NCI-H1930 (cell line): ENCODE measurements at places on chromosomes 2 and 18.

DNA sequence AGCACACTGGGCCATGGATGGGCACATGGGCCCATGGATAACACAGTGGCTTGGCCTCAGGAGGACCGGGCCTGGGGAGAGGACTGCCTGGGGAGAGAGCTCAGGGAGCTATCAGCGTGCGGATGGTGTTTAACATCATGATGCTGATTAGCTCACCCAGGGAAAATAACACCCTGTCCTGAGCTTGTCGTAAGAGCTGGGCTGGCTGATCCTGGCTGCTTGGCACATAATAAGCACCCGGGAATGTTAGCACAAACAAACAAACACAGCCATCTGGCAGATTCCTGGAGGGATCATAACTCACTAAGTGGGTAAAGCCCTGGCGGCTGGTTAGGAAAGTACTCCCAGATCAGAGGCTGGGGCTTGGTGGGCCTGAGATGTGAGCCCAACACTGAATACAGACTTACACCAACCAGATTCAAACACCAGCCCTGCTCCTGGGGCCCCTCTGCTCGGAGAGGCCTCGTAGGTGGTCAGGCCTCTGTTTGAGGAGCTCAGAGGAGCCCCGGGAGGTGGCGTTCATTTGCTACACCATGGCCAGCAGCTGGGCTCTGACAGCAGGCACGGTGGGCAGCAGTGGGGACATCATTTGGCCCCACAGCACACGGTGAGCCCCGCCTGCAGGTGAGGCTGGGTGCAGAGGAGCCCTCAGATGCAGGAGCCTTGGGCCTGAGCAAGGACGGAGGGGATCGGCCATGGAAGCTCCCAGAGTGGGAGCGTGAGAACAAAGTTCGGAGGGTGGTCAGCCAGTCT is 193.4 kb upstream of the HDAC4 start:
- no peak for DNase-seq

- DNase-seq, result no peak
These were observed 260.4 kb downstream of the SLC4A3 start for GRCh38 chr2:219887870-219888269.

- no peak for DNase-seq
These were observed 91.6 kb upstream of the SMAD2 start for GRCh38 chr18:48022021-48022420.

- DNase-seq, result no peak
These were observed 19.7 kb upstream of the CCDC141 start for GRCh38 chr2:179069685-179070084.

DNA sequence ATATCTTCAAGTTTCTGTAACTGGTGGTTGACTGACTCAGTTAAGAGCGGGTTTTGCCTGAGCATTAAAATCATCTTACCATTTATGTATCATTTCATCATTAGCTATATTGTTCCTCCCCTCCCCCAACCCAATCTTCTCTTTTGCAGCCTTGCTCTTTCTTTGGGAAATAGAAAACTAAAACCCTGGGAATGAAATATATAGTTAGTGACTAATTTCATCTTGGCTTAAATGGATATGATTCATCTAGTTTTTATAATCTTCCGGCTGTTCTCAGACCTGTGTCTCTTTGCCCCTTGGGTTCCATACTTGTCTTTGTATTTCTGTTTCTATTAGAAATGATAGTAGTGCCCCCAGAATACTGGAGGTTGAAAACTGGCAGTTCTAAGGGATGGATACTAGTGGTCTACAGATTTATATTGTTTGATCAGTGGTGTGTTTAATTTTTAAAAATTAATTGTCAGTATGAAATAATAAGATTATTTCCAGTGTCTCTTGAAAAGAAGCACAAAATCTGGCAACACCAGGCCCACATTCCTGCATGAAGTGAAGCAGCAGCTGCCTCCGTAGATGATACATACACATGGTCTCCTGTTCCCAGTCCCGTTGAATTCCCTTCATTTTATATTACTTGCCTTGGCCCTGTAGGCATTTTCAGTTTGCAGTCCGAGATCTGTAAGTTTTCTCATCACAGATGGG is 44.5 kb downstream of the PHLPP1 start:
- DNase-seq, result no peak

- DNase-seq, result no peak
These were observed 137.7 kb downstream of the ASB1 start for GRCh38 chr2:238564286-238564920.

DNA sequence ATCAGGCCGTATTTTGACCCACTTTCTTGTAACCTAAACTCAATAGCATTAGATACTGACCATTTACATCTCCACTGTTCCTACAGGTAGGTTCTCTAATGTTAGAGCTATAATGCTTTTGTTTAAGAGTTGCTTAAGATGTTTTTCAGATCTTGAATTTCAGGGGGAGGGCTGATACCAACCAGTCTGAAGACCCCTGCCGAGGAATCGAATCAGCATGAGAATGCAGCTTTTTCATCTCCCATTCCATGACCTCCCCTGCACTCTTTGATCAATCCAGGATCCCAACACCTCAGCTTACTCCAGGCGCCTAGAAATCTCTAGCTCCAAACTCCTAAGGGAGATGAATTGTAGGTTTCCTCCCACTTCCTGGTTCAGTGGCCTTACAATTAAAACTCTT is 120.5 kb upstream of the MC4R start:
- no peak for DNase-seq

DNA sequence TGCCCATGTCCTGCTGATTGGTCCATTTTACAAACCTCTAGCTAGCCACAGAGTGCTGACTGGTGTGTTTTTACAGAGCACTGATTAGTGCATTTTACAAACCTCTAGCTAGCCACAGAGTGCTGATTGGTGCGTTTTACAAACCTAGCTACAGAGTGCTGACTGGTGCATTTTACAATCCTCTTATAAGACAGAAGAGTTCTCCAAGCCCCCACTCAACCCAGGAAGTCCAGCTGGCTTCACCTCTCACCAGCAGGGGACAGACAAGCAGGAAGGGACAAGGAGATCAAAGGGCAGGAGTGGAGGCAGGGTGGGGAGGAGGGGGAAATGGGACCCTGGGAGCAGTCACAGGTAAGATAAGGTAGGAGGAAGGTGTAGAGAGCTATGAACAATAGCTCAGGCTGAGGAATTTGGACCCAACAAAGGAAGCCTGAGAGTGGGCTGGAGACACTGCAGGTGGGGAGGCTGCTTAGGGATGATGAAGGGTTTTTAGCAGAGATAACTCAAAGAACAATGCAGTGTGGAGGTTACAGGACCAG is 37.1 kb downstream of the SH2D6 start:
- no peak for DNase-seq

- DNase-seq, result no peak
These were observed 98.7 kb downstream of the PIGN start for GRCh38 chr18:62088156-62088555.

GRCh38 chr2:85717308-85718008 is 23.3 kb downstream of the GNLY start:
- no peak for DNase-seq

DNA sequence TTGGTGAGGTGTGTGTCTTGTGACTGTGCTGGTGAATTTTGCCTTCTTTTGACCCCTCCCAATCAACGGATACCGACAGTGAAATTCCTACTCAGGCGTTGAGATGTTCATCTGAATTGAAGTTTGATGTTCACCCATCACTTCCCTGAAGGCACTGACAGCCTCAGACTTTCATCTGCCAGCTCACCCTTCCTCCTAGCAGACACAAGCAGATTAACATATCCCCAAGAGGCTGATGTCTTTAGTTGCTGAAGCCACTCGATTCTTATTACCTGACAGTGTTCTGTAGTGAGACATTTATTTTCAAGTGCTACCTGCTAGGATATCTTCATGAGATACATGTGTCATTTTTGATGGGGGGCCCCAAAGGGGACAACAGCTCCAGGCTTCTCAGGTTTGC is 1330.1 kb upstream of the PIK3C3 start:
- no peak for DNase-seq

- no peak for DNase-seq
These were observed 24.0 kb downstream of the KIF1A start for GRCh38 chr2:240795916-240796510.

GRCh38 chr2:166727095-166727494 is 161.2 kb upstream of the XIRP2 start:
- no peak for DNase-seq

- no peak for DNase-seq
These were observed 114.9 kb downstream of the ALK start for GRCh38 chr2:29806461-29806860.

DNA sequence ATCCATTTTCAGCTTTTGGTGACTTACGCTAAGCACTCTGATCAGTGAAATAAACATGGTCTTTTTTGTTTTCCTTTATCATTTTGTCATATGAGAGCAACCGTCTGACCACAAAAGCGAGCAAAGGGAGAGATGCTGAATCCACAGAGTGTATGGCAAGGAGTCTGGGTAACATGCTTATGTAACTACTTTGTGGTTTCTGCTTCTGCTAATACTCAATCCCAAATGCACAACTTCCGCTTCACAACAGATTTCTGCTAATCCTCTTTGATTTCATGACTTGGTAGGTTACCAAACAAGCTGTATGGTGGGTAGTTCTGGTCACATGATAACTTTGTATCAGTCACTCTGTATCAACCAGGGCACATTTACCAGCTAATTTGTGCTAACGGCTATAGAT is 908.4 kb upstream of the CRIM1 start:
- DNase-seq, result no peak

GRCh38 chr2:65383541-65384488 is 48.6 kb downstream of the SPRED2 start:
- DNase-seq, result no peak

GRCh38 chr2:145919477-145919876 is 1399.6 kb upstream of the ZEB2 start:
- no peak for DNase-seq

DNA sequence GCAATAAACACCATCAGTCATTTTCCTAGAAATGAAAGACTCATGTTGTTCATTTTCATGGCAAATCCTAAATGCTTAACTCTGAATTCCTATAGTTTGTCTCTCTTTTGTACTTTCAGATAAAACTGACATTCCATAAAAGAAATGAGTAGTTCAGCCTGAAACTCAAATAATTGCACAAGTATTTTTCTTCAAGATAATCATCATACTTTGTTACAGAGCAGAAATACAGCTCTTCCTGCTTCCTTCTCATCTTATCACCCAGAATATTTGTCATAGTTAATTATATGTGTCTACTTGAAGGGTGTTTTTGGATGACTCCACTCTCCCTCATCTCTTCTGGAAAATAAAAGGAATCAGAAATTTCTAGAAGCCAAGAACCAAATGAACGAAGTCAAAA is 141.1 kb downstream of the HNMT start:
- DNase-seq, result no peak

DNA sequence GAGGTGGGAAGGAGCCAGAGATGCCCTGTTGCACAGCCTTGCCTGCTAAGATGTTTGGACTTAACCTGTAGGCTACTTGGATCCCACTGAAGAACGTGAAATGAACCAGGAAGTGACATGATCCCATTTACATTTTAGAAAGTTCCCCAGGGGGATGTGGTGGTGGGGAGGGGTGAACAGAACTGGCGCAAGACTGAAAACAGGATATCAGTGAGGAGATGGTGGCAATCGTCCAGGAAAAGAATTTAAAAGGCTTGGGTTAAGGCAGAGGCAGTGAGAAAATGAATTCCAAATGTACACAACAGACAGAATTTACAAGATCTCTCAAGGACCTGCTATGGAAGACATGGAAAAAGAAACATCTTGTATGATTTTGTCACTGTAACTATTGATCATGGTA is 42.3 kb downstream of the SULT1C2 start:
- DNase-seq, result no peak

DNA sequence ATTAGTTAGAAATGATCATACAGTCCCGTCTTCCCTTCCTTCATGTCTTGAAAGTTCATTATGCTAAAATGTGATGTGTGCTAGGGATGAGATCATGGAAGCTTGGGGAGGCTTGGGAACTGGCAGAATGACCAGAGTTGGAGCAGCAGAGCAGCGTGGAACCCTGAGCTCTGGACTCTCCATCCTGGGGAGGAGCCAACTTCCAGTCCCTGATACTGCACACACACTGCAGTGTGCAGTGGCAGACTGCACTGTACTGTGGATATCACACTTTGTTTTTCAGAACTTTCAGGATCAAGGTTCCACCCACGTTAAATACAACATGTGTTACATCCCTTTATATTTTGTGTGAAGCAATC is 27.3 kb upstream of the GREB1 start:
- no peak for DNase-seq

DNA sequence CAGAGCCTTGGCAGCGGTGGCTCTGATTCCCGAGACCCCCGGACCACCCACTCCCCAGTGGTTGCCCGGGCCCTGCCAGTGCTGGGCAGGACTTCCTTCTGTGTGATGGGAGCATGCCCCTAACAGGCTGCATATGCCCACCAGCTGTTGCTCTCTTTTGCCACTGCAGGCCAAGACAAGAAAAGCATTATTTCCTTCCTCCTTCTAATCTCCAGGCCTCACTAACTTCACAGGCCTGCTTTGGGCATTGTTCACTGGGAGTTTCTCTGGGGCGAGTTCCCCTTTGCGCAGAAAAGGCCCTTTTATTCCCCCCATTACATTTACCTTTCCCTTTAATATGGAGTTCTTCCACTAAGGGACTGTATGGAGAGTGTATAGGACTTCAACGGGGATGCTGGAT is 249.1 kb upstream of the SIX2 start:
- DNase-seq, result no peak

GRCh38 chr2:208025814-208026184 is 472 bp upstream of the PLEKHM3 start:
- no peak for DNase-seq

- no peak for DNase-seq
These were observed 77.5 kb upstream of the ASB18 start for GRCh38 chr2:236341721-236342120.

DNA sequence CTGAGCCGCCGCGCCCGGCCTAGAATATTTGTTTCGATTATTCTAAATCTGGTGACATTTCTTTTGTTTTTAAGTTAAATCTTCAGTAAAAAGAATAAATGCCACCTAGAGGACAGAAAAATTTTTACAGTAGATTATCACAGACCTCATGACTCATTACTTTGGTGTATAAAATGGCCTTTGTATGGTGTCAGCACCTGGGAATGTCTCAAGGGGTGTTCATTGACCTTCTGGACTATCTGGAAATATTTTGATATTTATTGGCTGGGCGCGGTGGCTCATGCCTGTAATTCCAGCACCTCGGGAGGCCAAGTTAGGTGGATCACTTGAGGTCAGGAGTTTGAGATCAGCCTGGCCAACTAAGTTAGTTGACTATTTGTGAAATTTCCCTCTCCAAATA is 30.3 kb upstream of the SLC30A6 start:
- no peak for DNase-seq

- no peak for DNase-seq
These were observed 7.7 kb upstream of the KCNE4 start for GRCh38 chr2:223044092-223044836.

DNA sequence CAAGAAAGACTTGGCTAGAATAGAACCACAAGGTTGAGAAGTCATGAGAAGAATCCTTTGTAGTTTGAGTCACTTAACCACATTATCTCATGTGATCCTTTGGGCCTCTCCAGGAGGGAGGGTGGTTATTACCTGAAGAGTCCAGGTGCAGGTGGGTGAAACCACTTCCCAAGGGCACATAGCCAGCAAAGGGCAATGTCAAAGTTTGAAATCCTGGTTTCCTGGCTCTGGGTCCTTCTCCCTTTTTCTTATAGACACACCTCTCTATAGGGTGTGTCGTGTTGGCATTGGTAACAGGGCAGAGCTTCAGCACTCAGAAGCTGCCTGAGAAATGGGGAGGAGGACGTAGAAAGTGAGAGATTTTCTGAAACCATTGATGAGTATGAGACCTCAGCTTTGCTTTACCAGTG is 137.9 kb downstream of the MGAT5 start:
- DNase-seq, result no peak
